Fibroblast of skin of back (primary cell): ENCODE measurements at places on chromosomes 3 and 15.

DNA sequence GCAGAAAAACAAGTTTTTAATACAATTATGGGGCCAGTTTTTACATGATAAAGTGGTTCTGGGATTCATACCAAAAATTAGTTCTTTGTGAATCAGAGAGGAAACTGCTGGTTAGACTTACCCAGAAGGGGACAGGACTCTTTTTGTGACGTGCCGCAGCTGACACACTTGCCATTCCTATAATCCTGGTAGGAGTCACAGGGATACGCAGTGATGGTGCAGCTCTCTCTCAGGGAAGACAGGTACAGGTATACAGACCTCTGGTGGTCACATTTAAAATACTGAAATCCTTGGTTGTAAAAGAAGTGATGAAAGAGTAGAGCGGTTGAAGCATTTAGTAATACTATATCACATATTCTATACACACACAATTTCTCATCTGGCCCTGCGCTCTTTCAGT lies 20.2 kb upstream of the TMEM41A start:
- DNase-seq = no peak

GRCh38 chr3:158909870-158910269 lies 108.0 kb downstream of the MFSD1 start:
- peak; percentile 16 for DNase-seq

- no peak for DNase-seq
These were observed 1.9 kb downstream of the SYN2 start for GRCh38 chr3:12005951-12006625.

DNA sequence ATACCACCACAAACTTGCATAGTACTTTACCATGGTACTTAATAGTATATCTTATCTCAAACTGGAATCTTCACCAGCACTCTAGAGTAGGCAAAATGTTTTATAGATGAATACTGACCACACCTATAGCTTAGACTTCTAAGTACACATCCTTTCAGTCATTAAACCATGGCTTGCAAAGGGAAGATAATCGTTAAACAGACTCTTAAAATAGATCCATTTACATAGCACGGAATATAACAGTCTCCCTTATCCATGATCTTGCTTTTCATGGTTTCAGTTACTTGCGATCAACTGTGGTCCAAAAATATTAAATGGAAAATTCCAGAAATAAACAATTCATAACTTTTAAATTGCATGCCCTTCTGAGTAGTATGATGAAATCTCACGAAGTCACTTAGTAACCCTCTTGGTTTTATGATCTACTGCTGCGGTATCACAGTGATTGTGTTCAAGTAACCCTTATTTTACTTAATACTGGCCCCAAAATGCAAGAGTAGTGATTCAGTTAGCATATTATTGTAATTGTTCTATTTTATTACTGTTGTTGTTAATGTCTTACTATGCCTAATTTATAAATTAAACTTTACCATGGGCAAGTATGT lies 111.4 kb downstream of the HERC1 start:
- DNase-seq = no peak

- peak; percentile 18 for DNase-seq
These were observed 85.4 kb upstream of the SUCLG2 start for GRCh38 chr3:67739851-67740250.
